Daoy (cell line): ENCODE measurements at places on chromosomes 13 and 19.

DNA sequence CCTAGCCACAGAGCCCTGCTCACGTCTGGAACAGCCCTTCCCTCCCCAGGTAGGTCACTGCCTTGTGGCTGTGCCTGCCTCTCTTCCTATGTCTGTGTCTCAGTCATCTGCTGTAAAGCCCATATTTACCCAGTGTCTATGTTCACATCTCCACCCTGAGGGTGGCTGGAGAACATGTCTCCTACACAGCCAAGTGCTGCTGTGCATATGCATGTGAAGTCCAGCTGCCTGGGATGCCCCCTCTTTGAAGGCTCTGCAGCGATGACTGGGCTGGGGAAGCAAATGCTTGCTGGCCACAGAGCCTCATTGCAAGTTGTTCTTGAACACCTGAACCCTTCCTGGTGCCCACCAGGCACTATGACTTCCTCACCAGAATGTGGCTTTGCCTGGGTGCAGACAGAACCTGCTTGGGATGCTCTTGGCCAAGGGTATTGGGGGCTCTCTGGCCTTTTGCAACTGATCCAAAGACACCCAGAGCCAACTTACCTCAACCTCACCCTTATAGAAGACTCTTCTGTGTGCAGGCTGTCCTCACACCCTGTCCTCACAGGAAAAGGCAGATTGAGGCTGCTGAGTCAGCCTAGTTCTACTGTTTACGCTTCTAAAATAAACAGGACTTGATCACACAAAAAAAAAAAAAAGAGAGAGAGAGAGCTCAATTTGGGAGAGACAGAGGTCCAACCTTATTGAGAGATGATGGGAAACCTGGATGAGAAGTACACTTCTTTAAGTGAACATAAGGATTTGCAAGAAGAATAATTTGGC is 26.5 kb downstream of the MRPL57 start:
- DNase-seq, result no peak

DNA sequence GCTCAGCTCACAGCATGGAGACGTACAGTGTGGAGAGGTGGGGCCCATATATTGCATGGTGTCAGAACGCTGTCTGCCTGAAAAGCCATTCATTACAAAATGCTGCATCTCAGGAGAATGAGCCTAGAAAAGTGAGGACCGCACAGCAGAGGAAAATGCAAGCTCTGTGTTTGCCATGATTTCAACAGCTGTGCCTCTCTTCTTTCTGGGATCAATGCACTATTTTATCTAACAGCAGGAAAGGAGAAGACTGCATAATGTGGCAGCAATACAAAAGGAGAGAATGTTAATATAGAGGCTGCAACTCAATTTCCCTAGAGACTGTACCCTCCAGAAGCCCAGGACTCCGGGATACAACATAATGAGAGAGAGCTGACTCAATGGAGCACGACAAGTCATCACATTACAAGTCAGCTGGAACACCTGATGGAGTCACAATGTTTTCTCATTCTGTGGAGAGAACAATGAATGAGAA is 368.0 kb downstream of the FGF14 start:
- no peak for DNase-seq

- DNase-seq, result no peak
These were observed 119.4 kb downstream of the STOML3 start for GRCh38 chr13:38871275-38871674.

DNA sequence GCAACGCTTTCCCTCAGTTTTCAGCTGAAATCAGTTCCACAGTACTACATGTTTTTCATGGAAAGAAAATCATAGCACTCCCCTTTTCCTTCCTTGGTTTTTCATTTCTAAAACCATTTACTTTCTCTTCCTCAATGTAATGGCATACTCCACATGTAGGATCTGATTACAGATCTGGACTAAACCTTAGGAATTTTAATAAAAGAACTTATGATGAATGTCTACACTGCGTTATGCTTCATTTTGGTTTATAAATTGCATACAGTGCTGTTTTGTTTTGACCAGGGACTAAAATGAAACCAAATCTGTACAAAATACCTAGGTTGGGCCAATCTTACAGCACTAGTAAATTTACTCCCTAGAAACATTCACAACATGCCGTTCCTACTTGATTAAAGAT is 589.9 kb downstream of the TBC1D4 start:
- no peak for DNase-seq

- DNase-seq, result no peak
These were observed 31.6 kb upstream of the TCF3 start for GRCh38 chr19:1683869-1684572.

DNA sequence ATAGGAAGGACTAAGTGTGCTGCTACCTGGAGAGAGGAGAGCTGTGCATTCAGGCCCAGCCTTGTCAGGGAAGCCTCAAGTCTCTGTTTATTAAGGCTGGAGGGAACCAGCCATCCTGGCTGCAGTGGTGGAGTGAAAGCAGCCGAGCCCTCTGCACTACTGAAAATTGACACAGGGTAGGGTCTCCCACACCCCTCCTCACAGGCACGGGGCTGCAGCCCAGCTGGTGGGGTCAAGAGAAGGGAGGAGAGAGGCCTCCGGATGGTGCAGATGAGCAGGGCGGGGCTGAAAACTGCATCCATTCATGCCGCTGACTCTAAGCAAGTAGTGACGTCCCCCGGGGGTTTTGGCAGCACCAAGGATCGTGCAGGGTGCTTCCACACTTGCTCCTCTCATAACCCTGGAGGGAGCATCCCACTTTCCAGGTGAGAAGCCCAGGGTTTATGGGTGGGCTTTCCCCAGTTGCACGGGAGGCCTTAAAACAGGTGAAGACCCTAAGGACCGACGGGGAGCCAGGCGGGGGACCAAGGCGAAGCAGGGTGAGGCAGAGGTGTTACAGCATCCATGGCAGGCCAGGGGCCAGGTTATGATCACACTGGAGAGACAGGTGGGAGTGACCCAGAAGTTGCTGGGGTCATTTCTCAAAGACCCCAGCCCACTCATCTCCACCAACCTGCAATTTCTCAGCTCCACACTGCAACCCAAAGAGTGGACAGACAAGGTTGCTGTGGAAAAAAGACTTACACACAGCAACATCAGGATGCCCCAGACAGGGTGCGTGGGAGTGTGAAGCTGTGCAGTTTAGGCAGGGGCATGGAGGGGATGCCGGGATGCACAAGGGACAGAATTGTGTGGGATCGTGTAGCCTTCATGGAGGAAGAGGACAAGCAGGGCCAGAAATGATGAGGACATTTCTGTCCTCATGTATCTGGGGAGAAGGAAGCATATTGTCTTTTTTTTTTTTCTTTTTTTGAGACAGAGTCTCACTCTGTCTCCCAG is 36.8 kb downstream of the VSTM2B start:
- DNase-seq, result no peak

GRCh38 chr13:89082623-89083022 is 1411.5 kb downstream of the SLITRK5 start:
- no peak for DNase-seq
